ENCODE measurements at places on chromosomes 7 and 10.

DNA sequence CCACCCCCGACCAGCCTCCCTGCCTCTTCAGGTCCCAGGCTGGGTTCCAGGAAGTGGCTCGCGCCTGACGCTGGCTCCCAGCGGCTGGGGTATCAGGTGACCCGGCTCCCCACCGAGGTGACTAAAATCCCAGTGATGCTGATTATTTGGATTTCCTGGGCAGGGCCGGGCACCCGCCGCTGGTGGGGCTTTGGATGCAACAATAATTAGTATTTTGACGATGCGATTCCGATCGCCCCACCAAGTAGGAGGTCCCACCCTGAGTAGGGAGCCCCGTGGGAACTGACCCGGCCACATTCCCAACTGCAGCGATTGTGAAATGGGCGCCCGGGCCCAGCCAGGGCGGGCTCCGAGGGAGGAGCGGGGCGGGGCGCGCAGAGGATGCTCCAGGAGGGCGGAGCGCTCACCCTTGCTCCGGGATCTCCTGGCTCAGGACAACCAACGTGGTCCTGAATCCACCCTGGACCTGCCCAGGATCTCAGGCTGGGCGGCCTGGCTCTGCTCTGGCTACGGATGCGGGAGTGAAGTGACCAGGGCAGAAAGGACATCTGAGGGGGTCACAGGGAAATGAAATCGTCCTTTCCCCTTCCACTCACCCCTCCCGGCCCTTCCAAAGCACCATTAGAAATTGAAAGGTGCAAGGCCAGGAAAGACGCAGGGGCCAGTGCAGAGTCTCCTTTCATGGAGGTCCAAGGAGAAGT is 32.6 kb downstream of the DUSP5 start:
- no peak for DNase-seq

DNA sequence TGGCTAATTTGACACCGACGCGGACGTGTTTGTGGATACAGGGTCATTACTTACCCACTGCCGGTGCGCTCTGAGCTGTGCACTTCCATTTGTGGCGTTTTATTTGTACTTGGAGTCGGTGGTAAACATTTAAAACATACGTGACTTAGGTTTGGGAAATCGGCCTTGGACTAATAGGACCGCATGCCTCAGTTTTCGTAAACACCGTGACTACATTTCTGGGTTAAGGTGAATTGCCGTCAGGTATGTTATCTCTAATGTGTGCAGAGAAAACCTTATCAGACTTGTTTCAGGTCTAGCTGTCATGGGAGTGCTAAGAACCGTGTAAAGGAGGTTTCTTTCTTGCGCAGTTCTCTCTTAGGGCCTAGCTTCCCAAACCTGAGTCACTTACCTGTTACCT is 51.7 kb upstream of the NCF1 start:
- DNase-seq = no peak

GRCh38 chr10:49174926-49175500 is 13.2 kb downstream of the TMEM273 start:
- no peak for DNase-seq

DNA sequence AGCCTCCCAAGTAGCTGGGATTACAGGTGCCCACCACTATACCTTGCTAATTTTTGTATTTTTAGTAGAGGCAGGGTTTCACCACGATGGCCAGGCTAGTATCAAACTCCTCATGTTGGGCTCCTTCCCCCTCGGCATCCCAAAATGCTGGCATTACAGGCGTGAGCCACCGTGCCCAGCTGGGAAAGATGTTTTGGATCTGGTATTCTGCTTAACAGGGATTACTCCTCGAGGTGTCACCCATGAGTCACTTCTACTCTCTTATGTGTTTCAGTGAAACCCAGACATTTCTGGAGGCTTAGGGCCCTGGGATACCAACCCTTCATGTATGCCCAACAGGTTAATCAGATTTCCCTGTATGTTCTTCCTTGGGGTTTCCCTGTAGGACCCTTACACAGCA is 11.8 kb upstream of the OPN4 start:
- DNase-seq = no peak

DNA sequence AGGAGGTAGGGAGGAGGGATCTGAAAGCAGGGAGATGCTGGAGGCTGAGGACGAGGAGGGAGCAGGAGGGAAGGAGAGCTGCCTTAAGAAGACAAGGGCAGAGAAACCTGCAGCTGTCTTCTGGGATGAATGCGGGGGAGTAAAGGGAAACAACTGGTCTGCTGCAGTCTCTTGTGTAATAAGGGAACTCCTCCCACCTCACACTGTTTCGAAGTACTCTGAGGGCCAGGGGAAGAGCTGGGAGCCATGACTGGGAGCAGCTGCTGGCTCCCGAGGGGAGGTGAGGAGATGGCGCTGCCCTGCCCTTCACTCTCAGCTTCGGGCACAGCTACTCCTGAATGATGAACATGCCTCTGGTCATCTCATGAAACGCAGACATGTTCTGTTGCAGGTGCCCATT is 65.1 kb downstream of the CLEC2L start:
- DNase-seq = no peak

- no peak for DNase-seq
Observed at GRCh38 chr10:96588616-96589419, 2.0 kb upstream of the TM9SF3 start.

GRCh38 chr10:94047293-94047692 is 53.6 kb downstream of the PLCE1 start:
- DNase-seq = no peak

GRCh38 chr10:67667035-67667425 is 29.0 kb downstream of the CTNNA3 start:
- DNase-seq = no peak

DNA sequence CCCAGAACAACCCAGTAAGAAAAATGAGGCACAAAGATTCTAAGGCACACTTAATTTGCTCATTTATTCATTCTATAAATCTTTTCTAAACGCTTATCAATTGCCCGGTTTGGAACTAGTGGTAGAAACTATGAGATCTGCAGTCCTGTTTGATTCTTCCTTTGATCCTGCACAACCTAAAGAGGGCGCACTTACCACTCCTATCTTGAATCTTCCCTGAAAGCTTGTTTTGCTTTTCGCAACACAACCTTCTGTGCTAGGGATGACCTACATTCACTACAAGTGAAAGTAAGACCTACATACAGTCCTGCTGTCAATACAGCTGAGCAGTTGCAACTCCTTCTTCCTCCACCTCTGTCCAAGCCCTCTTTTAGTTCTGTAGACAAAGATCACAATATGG is 12.6 kb upstream of the ARL4A start:
- DNase-seq = no peak

DNA sequence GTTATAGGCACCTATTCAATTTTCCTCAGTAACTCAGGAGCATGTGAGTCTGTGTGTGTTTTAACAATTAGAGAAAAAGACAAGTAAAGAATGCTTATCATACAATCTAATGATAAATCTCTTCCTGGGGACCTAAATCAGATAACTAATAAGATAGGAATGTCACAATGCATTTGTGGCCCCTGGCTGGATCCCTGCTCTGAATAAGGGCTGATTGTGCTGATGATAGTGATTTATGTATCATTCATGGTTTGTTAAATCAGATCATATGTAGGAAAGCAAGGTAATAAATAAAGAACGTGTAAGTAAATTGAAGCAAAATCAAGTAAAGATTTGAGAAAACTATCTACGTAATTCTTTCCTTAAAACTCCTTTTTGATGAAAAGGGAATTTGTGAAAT is 145.9 kb downstream of the C7orf25 start:
- no peak for DNase-seq

DNA sequence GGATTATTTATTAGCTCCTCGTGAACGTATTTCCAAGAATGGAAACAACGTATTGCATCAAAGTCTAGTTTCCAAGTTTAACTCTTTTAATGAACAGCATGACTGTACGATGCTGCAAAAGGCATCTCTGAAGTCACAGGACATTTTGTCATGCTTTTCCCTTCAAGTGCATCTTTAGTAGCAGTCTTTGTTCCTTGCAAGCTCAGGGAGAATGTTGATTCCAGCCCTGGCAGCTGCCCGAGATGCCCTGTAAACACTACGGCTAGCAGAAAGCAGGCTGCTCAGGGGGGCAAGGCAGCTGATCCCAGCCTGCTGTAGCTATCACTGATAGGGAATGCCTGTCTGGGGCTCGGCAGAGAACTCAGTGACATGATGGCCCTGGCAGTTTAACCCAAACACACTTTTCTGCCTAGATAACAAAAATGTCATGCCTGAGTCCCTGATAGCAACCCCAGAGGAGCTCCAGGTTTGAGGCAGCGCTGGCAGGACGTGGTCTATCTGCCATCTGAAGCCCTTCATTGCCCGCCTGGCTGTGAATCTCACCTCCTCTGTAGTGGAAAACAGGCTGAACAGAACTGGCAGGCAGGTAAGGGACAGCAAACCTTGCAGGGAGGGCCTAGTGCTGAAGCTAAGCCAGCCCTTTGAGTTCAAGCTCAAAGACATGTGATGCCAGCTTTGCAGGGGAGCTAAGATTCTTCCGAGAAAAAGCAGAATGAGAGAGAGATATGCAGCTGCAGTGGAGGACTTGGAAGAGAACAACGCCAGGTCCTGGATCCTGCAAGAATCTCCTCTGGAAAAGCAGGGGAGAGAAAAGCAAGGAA is 264.6 kb downstream of the SNX10 start:
- DNase-seq = no peak

- DNase-seq = no peak
Observed at GRCh38 chr7:50834679-50835078, 52.0 kb upstream of the GRB10 start.

GRCh38 chr7:30322271-30323005 is 38.0 kb downstream of the ZNRF2 start:
- DNase-seq = no peak

GRCh38 chr10:23568996-23569395 is 130.1 kb downstream of the OTUD1 start:
- DNase-seq = no peak

- no peak for DNase-seq
Observed at GRCh38 chr7:111229181-111229740, 138.3 kb downstream of the LRRN3 start.

DNA sequence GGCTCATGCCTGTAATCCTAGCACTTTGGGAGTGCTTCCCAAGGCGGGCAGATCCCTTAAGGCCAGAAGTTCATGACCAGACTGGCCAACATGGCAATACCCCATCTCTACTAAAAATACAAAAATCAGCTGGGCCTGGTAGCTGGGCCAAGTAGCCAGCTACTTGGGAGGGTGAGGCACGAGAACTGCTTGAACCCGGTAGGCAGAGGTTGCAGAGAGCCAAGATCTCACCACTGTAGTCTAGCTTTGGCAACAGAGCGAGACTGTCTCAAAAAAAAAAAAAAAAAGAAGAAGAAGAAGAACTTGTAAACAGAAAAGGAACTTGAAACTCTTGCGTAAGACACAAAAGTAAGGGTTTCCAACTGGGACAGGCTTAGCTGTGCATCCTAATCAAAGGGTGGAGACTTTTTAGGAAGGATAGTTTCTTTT is 5.6 kb upstream of the IFIT2 start:
- no peak for DNase-seq

DNA sequence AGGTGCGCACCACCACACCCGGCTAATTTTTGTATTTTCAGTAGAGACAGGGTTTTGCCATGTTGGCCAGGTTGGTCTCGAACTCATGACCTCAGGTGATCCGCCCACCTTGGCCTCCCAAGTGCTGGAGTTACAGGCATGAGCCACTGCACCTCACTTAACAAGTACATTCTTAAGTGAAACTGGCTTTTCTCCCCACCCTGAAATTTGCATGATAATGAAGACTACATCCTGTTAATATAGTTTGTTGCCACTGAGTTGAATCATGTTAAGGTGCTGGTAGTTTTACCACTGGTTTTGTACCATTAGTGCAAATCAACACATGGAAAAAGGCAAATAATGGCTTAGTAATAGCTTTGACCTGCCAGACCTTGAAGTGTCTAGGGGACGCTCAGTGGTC is 62.2 kb downstream of the MPLKIP start:
- DNase-seq = no peak

- no peak for DNase-seq
Observed at GRCh38 chr7:26007510-26007909, 144.5 kb upstream of the NFE2L3 start.

DNA sequence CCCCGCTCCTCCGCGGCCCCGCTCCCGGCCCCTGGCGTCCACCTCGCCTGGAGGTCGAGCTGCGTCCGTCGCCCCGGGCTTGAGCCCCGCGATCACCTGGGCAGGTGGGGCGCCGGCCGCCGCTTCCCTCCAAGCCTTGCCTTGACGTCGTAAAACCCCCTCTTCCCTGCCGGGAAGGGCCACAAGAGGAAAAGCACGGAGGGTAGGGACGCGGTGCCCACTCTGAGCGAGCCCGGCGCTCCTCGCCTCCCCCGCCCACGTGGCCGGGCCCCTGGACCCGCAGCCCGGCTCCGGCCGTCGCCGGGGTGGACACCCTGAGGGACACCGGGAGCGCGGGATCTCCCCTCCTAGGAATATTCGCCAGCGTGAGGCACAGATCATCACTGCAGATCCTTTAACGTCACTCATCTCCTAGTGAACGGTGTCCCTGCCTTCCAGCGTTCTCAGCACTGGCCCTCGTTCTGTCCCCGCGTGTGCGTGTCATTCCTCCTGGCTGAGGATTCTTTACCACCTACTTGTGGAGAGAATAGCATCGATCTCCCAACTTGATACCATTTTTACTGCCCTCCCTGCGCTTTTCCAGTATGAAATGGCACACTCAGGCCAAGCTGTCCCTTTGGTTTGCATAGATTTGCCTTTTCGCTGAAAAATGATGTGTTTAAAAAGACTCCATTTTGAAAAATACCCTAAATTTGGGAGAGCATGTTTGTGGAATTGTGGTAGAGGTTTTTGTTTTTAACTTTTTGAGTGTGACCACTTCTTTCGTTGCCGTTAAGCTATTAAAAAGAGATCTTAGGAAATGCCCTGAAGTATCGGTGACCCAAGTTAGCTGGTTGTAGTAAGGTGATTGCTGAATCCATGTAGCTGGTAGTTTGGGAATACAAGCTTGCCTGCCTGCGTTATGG is 649 bp downstream of the ACTR3B start:
- no peak for DNase-seq

DNA sequence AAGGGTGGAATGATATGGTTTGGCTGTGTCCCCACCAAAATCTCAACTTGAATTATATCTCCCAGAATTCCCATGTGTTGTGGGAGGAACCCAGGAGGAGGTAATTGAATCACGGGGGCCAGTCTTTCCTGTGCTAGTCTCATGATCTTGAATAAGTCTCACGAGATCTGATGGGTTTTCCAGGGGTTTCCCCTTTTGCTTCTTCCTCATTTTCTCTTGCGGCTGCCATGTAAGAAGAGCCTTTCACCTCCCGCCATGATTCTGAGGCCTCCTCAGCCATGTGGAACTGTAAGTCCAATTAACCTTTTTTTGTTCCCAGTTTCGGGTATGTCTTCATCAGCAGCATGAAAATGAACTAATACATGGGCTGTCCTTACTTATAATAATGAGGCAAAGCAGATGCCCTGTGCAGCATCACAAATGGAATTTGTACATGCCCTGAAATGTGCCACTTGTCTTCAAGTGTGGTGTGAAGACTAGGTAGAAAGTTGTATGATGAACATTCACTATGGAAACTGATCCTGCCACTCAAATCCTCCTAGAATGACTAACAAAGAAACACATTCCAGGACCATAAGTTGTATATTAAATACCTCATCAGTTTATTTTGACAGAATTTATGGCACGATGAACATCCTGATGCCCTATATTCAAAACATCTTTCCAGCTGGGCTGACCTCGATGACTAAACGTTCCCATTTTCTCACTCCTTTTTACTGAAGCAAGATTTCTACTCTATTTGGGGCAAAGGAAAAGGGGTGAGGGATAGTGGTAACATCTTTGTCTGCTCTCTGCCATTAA is 122.8 kb upstream of the CTTNBP2 start:
- DNase-seq = no peak

Data from HS-27A (cell line).